Left ventricle myocardium inferior (tissue), 1 donor: ENCODE measurements at places on chromosomes 4 and X.
A peak's percentile ranks its signal among the peaks of the same experiment; 100 is the strongest.

DNA sequence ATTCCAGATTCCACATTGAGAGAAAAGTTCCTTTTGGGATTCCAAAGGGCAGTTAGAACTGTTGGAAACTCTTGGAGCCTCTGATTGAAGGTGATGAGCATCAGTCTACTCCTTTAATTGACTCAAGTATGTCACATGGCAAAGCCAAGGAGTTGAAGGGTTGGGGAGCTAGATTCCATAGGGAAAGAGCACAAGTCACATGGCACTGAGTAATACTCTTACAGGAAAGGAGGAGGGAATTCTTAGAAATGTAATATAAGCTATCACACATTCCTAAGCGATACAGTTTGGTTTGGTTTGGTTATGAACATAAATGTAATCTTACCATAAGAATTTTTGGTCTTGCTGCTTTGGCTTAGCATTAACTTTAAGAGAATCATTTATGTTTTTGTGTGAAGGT is 15.7 kb downstream of the SPCS3 start:
- DNase-seq, result no peak
- no peak overlapping the region for H3K4me3 ChIP-seq
- peaks cover 9% of the 10 kb centered on the region for H3K4me1 ChIP-seq
- H3K36me3 ChIP-seq, result peaks cover 9% of the 10 kb centered on the region
- H3K27me3 ChIP-seq, result no peaks in the 10 kb centered on the region

DNA sequence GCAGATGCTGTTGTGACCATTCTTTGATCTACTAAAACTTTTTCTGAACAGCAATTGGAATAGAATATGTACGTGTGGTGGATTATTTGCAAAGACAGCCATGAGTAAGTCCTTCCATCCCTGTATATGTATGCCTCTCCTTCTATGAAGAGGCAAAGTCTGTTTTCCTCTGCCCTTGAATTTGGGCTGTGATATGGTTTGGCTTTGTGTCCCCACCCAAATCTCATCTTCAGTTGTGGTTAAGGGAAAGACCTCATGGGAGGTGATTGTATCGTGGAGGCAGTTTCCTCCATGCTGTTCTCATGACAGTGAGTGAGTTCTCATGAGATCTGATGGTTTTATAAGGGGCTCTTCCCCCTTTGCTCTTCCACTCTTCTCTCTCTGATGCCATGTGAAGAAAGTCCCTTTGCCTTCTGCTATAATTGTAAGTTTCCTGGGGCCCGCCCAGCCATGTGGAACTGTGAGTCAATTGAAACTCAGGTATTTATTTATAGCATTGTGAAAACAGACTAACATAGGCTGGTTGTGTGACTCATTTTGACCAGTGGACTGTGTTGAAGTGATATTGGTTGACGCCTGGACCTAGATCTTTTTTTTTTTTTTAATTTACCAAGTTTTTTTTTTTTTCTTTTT is 108.3 kb upstream of the CAMK2D start:
- H3K4me1 ChIP-seq, result no peaks in the 10 kb centered on the region
- no peak for DNase-seq
- H3K36me3 ChIP-seq, result no peaks in the 10 kb centered on the region
- no peaks in the 10 kb centered on the region for H3K27me3 ChIP-seq

DNA sequence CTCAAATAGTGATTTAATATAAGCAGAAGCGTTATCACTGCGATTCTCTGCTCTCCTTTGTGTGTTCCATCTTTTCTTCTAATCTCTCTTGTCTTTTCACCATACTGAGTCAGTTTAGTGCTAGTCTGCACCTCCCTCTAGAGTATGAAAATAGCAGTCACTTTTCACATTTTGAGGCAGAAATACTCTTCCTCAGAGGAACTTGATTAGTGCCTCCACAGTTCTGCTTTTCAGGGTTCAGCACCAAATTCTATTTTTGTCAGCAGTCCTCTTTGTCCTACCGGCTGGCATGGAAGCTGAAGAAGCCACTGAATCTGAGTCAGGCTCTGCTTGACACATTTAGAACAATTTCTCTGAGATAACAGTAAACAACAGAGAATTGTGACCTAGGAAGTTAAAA is 49.7 kb upstream of the ANKRD17 start:
- H3K27me3 ChIP-seq, result no peaks in the 10 kb centered on the region
- no peaks in the 10 kb centered on the region for H3K4me1 ChIP-seq
- H3K4me3 ChIP-seq, result no peak overlapping the region
- H3K27ac ChIP-seq, result no peak overlapping the region

- H3K4me3 ChIP-seq, result no peak overlapping the region
- H3K27me3 ChIP-seq, result no peaks in the 10 kb centered on the region
- no peaks in the 10 kb centered on the region for H3K36me3 ChIP-seq
- DNase-seq, result no peak
These were observed 10.8 kb upstream of the PHKA2 start for GRCh38 chrX:18994713-18995112.

- H3K27me3 ChIP-seq, result no peaks in the 10 kb centered on the region
- H3K4me3 ChIP-seq, result no peak overlapping the region
- no peaks in the 10 kb centered on the region for H3K4me1 ChIP-seq
- no peak for DNase-seq
- H3K36me3 ChIP-seq, result no peaks in the 10 kb centered on the region
These were observed 665.0 kb downstream of the SH3BGRL start for GRCh38 chrX:81866873-81867272.

- no peaks in the 10 kb centered on the region for H3K36me3 ChIP-seq
- no peaks in the 10 kb centered on the region for H3K4me1 ChIP-seq
- no peak for DNase-seq
These were observed 268.1 kb upstream of the MAGEB2 start for GRCh38 chrX:29947225-29947624.

GRCh38 chr4:141036786-141037185 is 96.5 kb downstream of the RNF150 start:
- peak overlapping the region; percentile 7 for H3K27ac ChIP-seq
- no peak overlapping the region for H3K4me3 ChIP-seq
- H3K4me1 ChIP-seq, result peaks cover 37% of the 10 kb centered on the region
- no peaks in the 10 kb centered on the region for H3K27me3 ChIP-seq

DNA sequence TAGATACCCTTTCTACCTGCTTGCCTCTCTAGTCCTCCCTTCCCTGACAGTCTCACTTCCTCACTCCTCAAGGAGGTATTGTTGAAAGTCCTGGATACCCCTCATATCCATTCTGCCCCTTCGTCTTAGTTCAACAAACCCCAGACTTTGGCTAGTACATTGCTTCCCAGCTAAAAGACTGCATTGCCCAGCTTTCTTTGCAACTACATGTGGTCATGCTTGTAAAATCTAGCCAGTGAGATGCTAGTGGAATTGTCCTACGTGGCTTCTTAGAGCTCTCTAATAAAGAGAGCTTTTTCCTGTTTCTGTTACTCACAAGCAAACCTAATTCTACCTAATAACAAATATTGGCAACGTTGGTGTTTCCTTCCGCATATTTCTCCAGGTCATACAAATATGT is 237.9 kb upstream of the PSAPL1 start:
- no peak for DNase-seq
- no peak overlapping the region for H3K27ac ChIP-seq
- H3K4me1 ChIP-seq, result no peaks in the 10 kb centered on the region
- no peaks in the 10 kb centered on the region for H3K36me3 ChIP-seq
- H3K27me3 ChIP-seq, result peaks cover 32% of the 10 kb centered on the region

GRCh38 chr4:13910556-13910955 is 283.0 kb upstream of the BOD1L1 start:
- no peak overlapping the region for H3K27ac ChIP-seq
- no peak for DNase-seq
- no peaks in the 10 kb centered on the region for H3K27me3 ChIP-seq
- H3K4me3 ChIP-seq, result no peak overlapping the region

- no peak overlapping the region for H3K27ac ChIP-seq
- no peaks in the 10 kb centered on the region for H3K36me3 ChIP-seq
- H3K27me3 ChIP-seq, result no peaks in the 10 kb centered on the region
- H3K4me1 ChIP-seq, result peaks cover 13% of the 10 kb centered on the region
These were observed 28.0 kb upstream of the PLK4 start for GRCh38 chr4:127852661-127853060.

- H3K4me1 ChIP-seq, result peaks cover 83% of the 10 kb centered on the region
- DNase-seq, result no peak
- no peaks in the 10 kb centered on the region for H3K27me3 ChIP-seq
- no peak overlapping the region for H3K4me3 ChIP-seq
These were observed 145.0 kb downstream of the KDM6A start for GRCh38 chrX:45017946-45018345.

GRCh38 chr4:148060264-148061140 is 328.6 kb downstream of the ARHGAP10 start:
- DNase-seq, result no peak
- H3K27ac ChIP-seq, result peak overlapping the region; percentile 90
- H3K4me1 ChIP-seq, result peaks cover 80% of the 10 kb centered on the region
- no peaks in the 10 kb centered on the region for H3K27me3 ChIP-seq

GRCh38 chrX:27336466-27337091 is 126.6 kb downstream of the PPP4R3C start:
- DNase-seq, result no peak
- no peak overlapping the region for H3K27ac ChIP-seq
- H3K27me3 ChIP-seq, result no peaks in the 10 kb centered on the region
- H3K4me3 ChIP-seq, result no peak overlapping the region
- no peaks in the 10 kb centered on the region for H3K4me1 ChIP-seq
